ENCODE measurements at places on chromosomes 1 and 21. TPM values are rescaled to one million over a fixed set of nuclear protein-coding genes. Genes with fewer than 3 reads are reported as not detected.

Gene SPATA6
- 2.4 TPM for total RNA-seq

Gene ELAVL4
- total RNA-seq, result not detected

Gene CD1B
- not detected for total RNA-seq

Gene ST7L
- 14.7 TPM for total RNA-seq

Gene SYF2
- 47.9 TPM for total RNA-seq

Gene SMG5
- 45.5 TPM for total RNA-seq

Gene WNT2B
- 0.19 TPM for total RNA-seq

Gene SIM2
- 4.8 TPM for total RNA-seq

Gene ORC1
- total RNA-seq, result 23.7 TPM

Gene AQP10
- total RNA-seq, result not detected

Gene GSTM4
- total RNA-seq, result 8.3 TPM

Gene MPL
- total RNA-seq, result 0.25 TPM

Gene HSD3B1
- not detected for total RNA-seq

Gene RGSL1
- total RNA-seq, result not detected
